ENCODE measurements at places on chromosomes 6 and 20.

DNA sequence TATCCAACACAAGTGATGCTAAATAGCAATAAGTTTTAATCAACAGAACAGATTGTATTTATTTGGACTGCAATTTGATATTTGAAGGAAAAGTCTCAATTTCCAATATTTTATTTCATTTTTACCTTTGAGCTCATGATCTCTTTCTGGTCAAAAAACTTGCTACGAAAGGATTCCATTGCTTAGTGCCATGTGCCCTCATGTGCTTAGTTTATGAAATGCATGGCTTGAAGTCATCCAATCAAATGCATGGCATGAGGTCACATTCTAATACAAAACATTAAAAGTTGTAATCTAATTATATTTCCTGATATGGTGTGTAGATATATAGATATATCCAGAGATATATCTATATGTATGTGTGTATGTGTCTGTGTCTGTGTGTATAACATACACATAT lies 321.2 kb upstream of the ADGRB3 start:
- DNase-seq = no peak

- DNase-seq = no peak
Measured at GRCh38 chr6:25137480-25137879, 141.7 kb upstream of the CARMIL1 start.

DNA sequence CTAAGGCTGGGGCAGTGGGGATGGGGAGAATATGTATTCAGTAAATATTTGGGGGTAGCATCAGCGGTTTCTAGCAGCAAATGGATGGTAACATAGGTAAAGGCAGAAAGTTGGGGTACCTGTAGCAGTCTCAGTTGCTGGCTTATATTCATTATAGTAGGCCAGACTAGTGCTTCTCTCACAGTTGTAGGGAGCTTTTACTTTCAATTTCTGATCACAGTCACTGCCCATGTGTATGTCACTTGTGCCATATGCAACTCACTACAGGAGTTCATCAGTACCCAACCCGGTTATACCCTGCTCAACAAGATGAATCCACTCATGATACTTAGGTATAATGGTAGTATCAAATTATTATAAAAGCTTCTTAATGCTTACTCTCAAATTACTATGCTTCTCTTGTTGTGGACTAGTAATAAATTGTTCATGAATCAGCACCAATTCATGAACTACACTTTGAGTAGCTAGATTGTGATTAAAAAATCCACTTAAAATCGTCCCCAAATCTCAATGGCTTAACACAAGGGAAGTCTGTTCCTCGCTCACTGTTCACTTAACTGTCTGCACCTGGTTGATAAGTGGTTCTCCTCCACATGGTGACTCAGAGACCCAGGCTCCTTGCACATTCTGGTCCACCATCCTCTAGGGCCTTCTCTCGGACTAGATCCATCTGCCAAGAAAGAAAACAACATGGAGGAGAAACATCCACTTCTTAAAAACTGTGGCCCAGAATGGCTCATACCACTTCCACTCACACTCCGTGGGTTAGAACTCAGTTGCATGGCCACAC lies 31.3 kb upstream of the MYLIP start:
- DNase-seq = no peak

- DNase-seq = no peak
Measured at GRCh38 chr6:168035098-168035660, 37.7 kb downstream of the KIF25 start.

DNA sequence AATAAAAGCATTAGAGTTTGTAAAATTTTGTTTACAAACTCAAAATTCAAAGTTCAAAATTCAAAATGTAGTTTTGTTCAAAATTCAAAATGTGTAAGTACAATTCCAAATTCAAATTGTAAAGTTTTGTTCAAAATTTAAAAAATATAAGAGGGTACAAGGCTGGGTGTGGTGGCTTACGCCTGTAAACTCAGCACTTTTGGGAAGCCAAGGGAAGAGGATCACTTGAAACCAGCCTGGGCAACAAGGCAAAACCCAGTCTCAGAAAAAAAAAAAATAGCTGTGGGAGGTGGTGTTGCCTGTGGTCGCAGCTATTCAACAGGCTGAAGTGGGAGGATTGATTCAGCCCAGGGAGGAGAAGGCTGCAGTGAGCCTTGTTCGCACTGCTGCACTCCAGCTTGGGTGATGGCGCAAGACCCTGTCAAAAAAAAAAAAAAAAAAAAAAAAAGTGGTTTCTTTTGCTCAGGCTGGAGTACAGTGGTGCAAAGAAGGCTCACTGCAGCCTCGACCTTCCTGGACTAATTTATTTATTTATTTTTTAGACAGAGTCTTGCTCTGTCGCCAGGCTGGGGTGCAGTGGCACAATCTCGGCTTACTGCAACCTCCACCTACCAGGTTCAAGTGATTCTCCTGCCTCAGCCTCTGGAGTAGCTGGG lies 5.4 kb upstream of the ZBTB12 start:
- DNase-seq = no peak

DNA sequence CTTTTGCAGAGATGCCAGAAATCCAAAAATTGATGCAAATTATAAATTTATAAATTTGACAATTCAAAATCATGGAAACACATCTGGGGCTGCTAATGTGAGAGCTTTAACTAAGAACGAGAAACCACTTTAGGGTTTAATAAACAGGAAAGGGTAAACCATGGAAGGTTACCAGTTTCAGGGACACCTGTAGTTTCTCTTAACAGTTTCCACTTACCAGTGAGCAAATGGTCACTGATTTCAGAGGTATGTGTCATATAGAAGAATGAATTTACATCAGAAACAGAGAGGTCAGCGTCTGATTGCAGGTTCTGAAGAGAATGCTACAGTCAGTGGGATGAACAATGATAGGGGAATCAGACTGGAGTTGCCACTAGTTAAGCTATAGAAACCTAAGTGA lies 24.8 kb upstream of the PCSK2 start:
- DNase-seq = no peak

DNA sequence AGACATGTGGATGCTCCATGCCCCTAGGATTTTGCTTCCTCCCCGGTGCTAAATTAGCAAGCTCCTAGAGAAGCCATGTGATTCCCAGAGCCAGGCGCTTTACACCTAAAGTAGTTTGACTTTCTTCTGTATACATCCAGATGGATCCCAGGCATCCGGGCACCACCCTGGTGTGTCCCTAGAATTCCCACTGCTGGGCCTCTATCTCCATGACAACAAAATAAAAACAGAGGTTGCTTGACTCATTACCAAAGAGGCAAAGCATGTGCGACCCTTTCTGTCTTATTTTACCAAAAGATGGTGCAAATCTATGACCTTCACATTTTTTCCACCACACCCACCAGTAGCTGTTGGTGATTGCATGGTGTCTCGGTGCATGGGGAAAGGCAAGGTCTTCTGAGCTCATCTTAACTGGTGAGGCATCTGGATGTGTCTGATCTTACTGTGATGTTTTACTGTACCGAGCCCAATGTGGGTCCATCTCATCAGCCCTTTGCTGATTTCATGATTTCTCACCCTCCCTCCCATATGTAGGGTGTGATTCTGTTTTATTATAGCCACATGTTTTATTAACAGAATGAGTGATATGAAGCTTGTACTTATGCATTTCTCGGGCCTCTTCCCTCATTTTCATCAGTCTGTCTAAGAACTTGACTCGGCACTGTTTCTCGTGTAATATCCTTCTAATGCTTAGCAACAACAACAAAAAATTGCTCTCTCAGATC lies 27.4 kb upstream of the VAPB start:
- DNase-seq = no peak

- no peak for DNase-seq
Measured at GRCh38 chr20:40416274-40416673, 272.8 kb downstream of the MAFB start.
